ENCODE measurements at places on chromosomes 1 and 21.

- no peak overlapping the region for H3K27ac ChIP-seq
- DNase-seq = no peak
- H3K36me3 ChIP-seq = no peaks in the 10 kb centered on the region
- H3K4me3 ChIP-seq = no peak overlapping the region
Measured at GRCh38 chr1:212656730-212657129, 42.9 kb downstream of the BATF3 start.

DNA sequence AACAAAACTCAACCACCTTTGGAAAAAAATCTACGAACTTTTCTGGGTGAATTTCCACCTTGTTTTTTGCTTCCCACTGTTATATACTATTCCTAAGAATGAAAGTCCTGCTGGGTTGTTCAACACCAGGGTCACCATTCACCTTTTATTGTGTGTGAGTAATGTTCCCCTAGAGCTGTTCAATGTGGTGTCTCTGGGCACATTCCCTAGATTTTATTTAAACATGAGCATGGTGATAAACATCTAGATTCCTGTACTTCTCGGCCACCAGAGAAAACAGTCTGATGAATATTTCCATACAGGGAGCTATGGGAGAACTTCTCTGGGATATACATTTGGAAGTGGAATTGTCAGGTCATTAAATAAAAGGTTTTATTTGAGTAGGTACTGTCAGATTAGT is 13.0 kb downstream of the FMN2 start:
- H3K36me3 ChIP-seq = no peaks in the 10 kb centered on the region
- no peak overlapping the region for H3K27ac ChIP-seq

DNA sequence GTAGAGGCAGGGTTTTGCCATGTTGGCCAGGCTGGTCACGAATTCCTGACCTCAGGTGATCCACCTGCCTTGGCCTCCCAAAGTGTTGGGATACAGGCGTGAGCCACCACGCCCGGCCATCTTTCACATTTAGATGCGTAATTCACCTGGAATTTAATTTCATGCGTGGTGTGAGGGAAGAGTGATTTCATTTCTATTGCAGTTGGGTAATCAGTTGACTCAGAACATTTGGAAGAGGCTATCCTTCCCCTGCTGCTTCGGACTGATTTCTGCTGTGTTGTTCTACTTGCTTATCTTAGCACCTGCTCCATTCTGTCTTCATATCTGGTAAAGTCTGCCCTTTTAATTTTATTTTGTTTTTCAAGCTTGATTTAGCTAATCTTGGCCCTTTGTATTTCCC is 19.1 kb downstream of the DIP2A start:
- no peaks in the 10 kb centered on the region for H3K4me1 ChIP-seq
- no peak overlapping the region for H3K4me3 ChIP-seq
- H3K36me3 ChIP-seq = peaks cover 6% of the 10 kb centered on the region
- DNase-seq = no peak
- no peaks in the 10 kb centered on the region for H3K27me3 ChIP-seq

GRCh38 chr1:98384461-98385141 is 276.9 kb upstream of the SNX7 start:
- no peak overlapping the region for H3K27ac ChIP-seq
- no peaks in the 10 kb centered on the region for H3K4me1 ChIP-seq
- DNase-seq = no peak
- no peaks in the 10 kb centered on the region for H3K27me3 ChIP-seq

DNA sequence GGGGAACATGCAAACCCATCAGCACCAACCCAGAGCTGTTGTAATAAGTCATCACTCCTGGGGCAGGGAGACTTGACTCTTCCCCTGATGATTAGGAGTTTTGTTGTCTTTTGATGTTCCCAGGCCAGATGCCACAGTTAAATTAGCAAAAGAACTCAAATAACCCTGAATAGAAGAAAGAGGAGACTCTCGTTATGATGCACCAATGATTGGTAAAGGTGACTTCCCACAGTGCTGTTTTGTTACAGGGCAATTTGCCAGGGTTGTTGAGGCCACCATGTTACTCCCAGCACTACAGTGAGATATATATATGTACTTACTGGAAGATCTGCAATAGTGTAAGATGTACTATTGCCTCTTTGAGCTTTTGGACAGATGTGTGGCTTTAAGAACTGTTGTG is 24.3 kb upstream of the RCAN1 start:
- no peaks in the 10 kb centered on the region for H3K36me3 ChIP-seq
- H3K4me3 ChIP-seq = no peak overlapping the region
- H3K4me1 ChIP-seq = no peaks in the 10 kb centered on the region
- no peak for DNase-seq
- no peaks in the 10 kb centered on the region for H3K27me3 ChIP-seq
- H3K27ac ChIP-seq = no peak overlapping the region
